D721Med (cell line): ENCODE measurements at places on chromosomes 13 and 19.

DNA sequence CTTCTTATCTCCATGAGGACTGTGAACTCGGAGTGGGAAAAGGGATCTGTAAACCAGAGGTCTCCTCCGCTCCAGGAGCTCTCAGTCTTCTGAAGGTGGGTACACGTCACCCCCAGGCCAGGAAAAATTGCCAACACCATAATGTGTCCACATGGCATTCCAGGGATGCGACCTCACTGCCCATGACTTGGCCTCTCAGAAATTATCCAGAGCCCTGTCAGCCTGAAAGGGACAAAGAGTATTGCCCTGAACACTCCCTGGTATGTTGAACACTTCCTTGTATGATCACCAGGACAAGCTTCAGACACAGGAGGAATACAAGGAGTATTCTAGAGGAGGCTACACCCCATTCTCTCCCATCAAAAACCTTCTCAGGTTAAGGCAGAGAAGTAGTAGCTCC is 81.0 kb upstream of the SLC7A1 start:
- DNase-seq, result no peak

DNA sequence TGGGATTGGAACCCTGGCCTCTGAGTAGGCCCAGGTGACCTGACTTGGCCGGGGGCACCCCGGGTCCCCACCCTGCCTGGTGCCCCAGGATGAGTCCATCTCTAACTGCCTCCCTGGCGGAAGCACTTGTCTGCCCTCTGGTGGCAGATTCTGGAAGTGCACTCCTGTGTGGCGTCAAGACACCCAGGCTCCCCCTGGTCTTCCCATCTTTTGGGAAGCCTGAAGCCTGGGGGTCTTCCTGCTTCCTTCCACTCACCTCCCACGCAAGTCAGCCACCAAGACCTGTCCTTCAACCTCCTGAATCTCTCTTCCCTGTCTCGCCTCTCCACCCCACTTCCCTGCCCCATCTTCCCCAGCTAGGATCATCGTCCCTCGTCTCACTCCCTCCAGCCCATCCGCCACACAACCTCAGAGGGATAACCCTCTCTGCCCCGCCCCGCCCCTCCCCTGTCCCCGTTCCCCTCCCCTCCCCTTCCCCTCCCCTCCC is 7.4 kb downstream of the RABAC1 start:
- peak; percentile 91 for DNase-seq

DNA sequence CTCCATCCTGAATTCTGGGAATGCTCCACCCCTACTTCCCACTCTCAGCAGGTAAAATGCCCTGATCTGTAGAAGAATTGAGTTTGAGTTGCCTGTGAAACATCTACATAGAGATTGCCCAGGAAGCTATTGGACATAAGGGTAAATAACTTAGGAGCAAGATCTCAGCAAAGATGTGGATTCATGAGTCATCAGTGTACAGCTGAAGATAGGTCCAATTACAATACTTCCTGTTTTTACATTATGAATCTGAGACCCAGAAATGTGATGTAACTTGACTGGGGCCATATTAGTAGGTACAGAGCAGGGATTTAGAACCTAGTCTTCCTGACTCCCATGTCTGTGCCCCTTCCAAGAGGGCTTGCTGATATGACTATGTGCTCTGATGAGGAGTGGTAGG is 79.4 kb upstream of the FNDC3A start:
- no peak for DNase-seq

- DNase-seq, result no peak
Measured at GRCh38 chr19:23560051-23560450, 127.0 kb downstream of the ZNF675 start.

DNA sequence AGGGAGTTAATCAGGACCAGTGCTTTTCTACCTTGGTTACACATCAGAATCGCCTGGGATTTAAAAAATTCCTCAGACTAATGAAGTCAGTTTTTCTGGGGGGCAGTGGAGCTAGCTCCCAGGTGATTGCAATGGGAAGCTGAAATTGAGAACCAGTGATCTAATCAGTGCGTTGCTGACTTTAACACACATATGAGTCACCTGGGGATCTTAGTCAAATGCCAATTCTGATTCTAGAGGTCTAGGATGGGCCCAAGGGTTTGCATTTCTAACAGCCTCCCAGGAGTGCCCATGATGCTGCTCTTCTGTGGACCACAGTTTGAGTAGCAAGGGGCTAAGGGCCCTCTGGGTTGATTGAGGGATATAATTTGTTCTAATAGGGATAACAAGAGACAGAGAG is 54.5 kb downstream of the KL start:
- no peak for DNase-seq

DNA sequence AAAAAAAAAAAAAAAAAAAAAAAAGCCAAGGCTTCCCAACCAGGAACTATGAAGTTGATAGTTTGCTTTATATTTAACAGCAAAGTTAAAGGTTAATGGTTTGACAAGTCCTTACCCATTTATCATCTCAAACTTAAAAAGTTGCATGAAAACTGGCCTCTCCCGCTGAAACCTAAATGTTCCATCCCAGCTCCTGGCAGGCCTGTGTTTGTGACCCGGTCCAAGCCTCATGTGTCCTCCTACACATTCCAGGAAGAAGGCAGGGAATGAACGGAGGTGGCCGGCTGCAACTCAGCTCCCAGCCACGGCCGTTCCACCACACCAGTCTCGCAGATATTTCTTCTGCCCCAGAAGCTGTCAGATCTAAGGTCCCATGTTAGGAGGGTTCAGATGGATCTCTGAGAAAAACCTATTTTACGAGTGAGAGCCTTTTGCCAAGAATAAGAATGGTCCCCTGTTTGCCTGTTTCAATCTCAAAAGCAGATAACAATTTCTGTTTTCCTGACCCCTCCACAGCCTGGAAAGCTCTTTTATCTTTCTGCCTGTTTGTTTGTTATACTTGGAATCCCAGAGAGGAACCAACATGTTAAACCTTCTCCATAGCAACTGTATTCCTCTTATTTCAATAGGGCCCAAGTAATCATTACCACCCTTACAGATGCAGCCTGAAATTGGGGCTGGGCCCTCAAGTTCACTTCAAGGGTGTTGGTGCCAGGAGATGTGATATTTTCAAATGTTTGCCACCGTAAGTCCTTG is 56.5 kb downstream of the KCTD12 start:
- no peak for DNase-seq

DNA sequence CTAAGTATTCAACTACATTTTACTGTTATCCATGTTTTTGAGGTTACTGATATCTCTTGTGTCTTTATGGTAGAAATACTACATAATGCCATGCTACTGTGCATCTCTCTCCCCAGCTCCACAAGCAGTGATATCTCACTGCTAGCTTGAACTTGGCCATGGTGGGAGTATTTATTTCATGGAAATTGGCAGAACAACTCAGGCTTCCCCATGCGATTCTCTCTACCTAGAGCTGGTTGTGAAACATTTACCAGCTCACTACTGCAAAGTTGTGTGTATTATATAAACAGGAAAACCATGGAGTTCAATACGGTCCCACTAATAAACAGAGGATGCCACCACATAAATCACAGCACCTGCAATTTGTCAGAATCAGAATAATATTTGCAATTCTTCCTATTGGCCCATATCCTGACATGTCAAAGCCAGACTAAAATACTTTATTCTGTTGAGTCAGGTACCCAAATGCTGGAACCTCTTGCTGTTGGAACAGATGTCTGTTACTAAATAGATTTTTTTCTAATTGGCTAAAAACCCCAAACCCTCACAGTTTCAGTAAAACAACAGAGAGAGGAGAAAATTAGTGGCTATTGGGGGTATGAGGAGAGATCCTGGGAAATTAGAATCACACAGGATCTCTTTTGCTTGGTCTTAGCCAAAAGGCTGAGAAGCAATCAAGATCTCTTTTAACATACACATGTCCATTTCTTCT is 91.4 kb upstream of the SLC10A2 start:
- no peak for DNase-seq

GRCh38 chr13:96804174-96804573 is 190.1 kb downstream of the OXGR1 start:
- DNase-seq, result no peak

GRCh38 chr19:46269101-46269500 is 27.7 kb upstream of the HIF3A start:
- DNase-seq, result no peak

DNA sequence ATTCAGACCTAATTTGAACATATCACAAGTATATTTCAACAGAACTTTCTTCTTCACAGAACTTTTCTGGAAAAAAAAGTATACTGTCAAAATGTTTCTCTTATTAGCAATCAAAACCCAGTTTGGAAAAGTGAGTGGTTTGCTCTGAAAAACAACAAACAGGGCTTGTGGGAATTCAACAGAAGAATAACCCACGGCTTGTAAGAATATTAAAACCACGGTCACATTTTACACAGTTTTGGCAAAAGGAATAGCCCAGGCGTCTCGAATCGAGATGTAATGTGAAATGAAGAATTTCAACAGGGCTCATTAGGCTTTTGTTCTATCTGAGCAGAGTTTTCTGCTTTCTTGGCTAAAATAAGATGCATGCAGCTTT is 70.7 kb downstream of the COL4A2 start:
- no peak for DNase-seq

DNA sequence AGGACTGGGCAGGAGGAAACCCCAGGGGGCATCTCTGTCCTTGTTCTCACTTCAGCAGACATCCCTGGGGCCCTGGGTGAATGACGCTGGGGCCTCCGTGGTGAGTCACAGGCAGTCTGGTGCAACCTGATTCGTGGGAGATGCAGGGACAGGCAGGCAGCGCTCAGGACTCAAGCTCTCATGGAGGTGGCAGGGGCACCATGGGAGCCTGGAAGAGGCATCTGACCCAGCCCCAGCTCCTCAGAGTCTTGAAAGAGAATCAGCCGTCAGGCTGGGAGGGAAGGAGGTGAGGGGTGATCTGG is 14.0 kb upstream of the PTOV1 start:
- DNase-seq, result no peak

DNA sequence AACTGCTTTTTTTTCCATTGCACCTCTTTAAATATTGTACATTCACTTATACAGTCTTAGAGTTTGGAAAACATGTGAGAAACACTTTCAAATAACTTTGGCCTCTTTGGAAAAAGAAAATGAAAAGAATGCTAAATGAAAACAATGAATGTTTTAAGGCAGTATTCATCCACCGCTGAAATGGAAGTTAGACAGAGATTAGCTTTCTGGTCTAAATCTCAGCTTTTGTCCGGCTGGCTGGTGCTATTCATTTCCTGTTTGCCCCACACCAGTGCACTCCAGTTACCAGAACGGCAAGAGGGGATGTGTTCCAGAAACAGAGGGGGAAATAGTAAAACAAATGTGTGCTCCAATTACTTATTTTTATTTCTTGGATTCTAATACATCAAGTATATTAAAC is 1201.3 kb downstream of the EFNB2 start:
- no peak for DNase-seq

DNA sequence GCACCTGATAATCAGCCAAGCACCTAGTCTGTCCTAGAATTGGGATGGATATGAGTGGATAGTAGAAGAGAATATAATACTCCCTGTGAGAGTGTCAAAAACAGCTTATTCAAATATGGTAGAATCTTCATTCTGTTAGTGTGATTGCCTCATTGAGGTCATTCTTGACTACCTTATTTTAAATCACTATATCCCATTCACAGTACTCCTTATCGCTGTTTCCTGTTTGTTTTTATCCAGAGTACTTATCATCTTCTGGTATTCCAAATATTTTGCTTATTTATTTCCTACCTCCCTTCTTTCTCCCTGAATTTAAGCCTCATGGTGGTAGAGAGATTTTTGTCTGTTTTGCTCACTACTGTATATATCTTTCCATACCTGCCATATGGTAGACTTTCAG is 9.9 kb downstream of the NDFIP2 start:
- no peak for DNase-seq

DNA sequence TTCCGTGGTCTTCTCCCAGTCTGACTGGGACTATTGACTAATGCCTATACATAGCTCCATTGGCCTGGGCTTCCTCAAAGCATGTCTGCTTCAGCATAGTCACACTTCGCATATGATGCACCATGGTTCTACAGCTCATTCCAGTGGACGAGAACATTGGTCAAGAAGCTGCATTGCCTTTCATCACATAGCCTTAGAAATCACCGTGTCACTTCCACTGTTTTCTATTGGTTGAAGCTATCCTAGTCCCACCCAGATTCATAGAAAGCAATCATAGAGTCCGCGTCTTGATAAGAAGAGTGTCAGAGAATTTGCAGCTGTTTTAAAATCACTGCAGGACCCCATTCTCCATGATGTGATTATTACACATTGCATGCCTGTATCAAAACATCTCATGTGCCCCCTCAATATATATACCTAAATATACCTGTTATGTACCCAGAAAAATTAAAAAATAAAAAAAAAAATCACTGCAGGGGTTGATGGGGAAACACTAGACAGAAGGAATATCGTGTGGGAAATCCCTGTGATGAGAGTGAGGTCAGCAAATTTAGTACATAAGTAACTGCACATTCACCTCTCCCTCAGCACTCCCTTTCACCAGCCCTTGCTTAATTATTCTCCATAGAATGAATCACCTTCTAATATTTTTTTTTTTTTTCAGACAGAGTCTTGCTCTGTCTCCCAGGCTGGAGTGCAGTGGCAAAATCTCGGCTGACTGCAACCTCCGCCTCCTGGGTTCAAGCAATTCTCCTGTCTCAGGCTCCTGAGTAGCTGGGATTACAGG is 2.2 kb upstream of the ARHGAP33 start:
- no peak for DNase-seq

- no peak for DNase-seq
Measured at GRCh38 chr19:3096902-3097326, 2.8 kb downstream of the GNA11 start.

- no peak for DNase-seq
Measured at GRCh38 chr13:33369073-33369472, 83.5 kb upstream of the STARD13 start.

DNA sequence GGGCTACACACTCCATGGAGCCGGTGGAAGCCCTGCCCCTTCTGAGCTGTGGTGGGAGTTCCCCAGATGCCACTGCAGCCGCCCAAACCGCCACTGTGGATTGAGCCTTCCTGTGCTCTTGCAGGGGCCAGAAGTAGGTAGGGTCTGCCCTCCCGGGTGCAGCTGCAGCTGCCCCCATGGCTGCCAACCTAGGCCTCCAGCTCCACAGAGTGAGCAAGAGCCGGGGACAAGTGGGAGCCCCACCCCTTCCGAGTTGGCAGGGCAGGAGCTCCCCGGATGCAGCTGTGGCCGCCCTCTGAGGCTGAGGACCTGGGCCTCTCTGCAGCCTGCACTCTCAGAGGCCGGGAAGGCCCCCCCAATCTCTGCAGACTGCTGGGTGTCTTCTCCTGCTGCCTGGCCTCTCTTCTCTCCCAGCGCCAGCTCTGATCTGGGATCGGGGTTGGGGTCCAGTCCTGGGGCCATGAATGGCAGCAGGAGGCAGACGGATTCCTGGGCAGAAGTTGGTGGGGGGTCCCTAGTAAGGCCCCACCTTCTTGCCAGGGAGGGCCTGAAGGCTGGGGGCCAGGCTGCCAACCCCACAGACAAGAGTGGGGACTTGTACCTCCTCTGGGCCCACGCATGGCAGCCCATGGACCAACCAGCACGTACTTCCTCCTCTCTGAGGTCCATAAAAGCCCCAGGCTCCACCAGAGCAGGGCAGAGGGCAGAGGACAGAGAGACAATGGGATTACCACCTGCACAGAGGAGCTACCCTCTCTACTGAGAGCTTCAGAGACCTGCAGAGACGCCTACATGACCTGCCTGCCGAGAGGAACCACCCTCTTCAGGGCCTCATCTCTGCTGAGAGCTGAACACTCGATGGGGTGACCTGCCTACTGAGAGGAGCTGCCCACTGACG is 28.9 kb downstream of the AP2S1 start:
- DNase-seq, result no peak
